ENCODE measurements at places on chromosomes 12 and 14. TPM values are rescaled to one million over a fixed set of nuclear protein-coding genes. Genes with fewer than 3 reads are reported as not detected.

TESPA1 gene
- 66.9 TPM for total RNA-seq

SLC6A13 gene
- total RNA-seq, result 0.28 TPM

OR6C2 gene
- total RNA-seq, result not detected

KRT4 gene
- 0.66 TPM for total RNA-seq

GRCh38 chr12:11765817-11766794 lies 116.6 kb downstream of the ETV6 start:
- peaks cover 86% of the 10 kb centered on the region for H3K4me1 ChIP-seq
- peaks cover 64% of the 10 kb centered on the region for H3K36me3 ChIP-seq
- DNase-seq, result no peak
- no peaks in the 10 kb centered on the region for H3K27me3 ChIP-seq

DNA sequence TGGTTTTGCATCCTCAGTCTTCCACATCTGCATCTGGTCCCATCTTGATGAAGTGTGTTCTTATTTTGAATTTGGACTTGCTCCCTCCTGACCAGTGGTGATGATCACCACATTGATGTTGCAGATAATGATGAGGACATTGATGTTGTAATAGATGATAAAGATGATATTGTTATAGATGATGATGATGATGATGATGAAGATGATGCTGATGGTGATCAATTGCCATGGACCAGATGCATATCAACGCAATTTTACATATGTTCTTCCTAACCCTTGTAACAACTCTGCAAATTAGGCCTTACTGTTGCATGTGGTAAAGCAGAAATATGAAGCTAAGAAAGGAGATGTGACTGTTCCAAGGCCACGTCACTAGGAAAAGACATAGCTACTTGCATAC lies 380.3 kb upstream of the TBX3 start:
- no peaks in the 10 kb centered on the region for H3K36me3 ChIP-seq
- no peak overlapping the region for H3K4me3 ChIP-seq
- no peaks in the 10 kb centered on the region for H3K27me3 ChIP-seq
- H3K4me1 ChIP-seq, result no peaks in the 10 kb centered on the region
- DNase-seq, result no peak
- H3K27ac ChIP-seq, result no peak overlapping the region
